ENCODE measurements at places on chromosomes 13 and 19. TPM values are rescaled to one million over a fixed set of nuclear protein-coding genes. Genes with fewer than 3 reads are reported as not detected.

DNA sequence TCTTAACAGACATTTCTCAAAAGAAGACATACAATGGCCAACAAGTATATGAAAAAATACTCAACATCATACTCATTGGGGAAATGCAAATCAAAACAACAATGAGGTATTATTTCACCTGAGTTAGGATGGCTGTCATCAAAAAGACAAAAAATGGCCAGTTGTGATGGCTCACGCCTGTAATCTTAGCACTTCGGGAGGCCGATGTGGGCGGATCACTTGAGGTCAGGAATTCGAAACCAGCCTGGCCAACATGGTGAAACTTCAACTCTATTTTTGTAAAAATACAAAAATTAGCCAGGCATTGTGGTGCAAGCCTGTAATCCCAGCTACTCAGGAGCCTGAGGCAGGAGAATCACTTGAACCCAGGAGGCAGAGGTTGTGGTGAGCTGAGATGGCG is 22.0 kb downstream of the CEACAM16 start:
- DNase-seq, result no peak

The ADGRE3 gene
- total RNA-seq, result 0.17 TPM

- peak; percentile 26 for DNase-seq
Measured at GRCh38 chr19:54418030-54418929, 3.0 kb downstream of the TTYH1 start.

GRCh38 chr13:24265453-24265852 is 43.9 kb upstream of the C1QTNF9 start:
- DNase-seq, result no peak

- no peak for DNase-seq
Measured at GRCh38 chr13:89900104-89900765, 1447.3 kb upstream of the MIR17HG start.

- no peak for DNase-seq
Measured at GRCh38 chr19:33434886-33435705, 61.6 kb downstream of the CEBPG start.

GRCh38 chr13:42547612-42548011 is 26.3 kb upstream of the TNFSF11 start:
- no peak for DNase-seq

The UBE2L5 gene
- 0.57 TPM for total RNA-seq

The SLC17A7 gene
- total RNA-seq, result 0.29 TPM

DNA sequence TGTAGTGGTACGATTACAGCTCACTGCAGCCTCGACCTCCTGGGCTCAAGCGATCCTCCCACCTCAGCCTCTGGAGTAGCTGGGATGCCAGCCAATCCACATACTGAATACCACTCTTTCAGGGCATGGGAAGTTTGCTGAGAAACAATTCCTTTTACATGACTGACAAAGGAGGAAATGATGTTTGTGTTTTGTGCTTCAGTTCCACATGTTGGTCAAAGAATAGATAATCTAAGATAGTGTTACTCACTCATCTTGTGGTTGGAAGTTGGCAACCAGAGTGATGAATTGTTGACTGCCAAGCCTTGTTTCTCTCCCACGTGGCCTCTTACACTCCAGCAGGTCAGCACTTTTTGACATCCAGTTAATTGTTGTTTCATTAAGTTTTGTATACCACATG is 7.6 kb downstream of the MBD3L2B start:
- no peak for DNase-seq

The PNMA8B gene
- 0.32 TPM for total RNA-seq

The PAF1 gene
- total RNA-seq, result 59.9 TPM

DNA sequence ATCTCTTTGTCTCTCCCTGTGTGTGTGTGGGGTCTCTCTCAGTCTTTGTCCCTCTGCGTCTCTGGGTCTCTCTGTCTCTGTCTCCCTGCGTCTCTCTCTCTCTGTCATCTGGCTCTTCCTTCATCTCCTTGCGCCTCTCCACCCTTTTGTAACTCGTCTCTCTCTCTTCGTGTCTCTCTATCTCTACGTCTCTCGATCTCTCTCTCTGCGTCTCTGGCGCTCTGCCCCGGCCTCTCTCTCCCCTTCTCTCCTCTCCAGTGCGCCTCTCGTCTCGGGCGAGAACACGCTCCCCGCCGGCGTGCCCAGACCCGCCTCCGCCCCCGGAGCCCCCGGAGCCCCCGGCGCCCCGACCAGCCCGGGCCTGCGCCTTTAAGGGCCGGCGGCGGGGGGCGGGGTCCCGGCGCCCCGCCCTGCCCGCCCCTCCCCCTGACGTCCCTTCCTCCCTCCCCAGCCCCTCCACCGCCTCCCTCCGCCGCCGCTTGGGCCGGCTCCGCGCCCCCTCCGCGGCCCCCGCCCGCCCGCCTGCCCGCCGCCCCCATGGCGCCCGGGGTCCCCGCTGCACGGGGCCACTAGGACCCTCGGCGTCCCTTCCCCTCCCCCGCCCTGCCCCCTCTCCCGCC is at the start of gene MARK4:
TSS of gene MARK4 (plus strand) at position 440 of the 620 bp plus-strand sequence. CDS start 318 bp downstream, outside the sequence.
- DNase-seq, result peak; percentile 74

- no peak for DNase-seq
Measured at GRCh38 chr13:33076001-33076992, 60.1 kb downstream of the KL start.

DNA sequence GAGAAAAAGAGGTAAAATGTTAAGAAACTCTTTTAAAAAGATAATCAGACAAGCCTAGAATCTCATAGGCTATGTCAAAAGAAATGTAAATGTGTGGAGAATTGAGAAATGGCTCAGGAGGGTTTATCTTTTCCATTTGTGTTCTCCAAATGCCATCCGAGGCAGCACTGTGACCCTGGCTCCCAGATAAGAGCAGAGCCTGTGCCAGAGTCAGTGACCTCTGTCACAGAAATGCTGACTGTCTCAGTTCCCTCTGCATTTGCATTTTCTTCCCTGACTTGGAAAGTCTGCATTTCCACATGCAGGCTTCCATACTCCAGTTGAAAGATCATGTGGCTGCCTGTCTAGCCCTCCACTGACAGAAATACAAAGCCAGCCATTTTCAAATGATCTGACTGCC is 42.0 kb downstream of the SERTM1 start:
- no peak for DNase-seq

DNA sequence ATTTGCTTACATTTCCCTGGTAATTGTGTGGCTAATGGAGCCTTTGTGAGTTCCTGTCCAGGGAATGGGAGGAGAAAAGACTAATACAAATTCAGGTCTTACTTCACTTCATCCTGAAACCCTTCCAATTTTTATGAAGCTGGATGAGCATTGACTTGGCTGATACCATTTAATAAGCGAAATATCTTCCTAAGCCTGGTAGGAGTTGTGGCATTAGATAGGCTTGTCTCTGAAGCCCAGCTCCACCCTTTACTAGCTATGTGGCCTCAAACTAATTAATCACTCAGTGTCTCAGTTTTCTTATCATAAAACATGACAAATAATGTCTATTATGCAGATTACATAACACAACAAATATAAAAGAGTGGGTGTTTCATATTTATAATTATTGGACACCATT is 106.3 kb downstream of the FGF9 start:
- no peak for DNase-seq

DNA sequence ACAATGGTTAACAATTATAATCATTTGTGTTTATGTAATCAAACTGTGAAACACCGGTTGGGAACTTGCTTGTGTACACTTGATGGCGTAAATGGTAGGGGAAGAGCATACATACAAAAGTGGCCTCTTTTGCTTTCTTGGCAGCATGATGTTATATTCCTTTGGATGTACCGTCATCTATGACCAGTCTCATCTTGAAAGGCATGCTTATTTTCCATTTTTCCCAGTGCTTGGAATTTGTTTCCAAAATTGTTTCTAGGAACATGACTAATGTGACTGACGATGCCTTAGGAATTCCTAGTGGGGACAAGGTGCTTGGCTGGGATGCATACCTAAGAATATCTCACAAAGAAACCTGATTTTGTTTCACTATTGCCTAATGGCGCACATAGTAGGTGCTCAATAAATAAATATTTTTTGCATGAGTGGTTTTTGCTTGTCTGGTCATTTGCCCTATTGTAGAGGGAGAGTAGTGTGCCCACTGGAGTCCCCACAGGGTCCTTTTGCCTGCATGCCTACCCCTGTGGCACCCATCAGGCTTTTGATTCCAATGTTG is 45.5 kb downstream of the SAE1 start:
- DNase-seq, result no peak

DNA sequence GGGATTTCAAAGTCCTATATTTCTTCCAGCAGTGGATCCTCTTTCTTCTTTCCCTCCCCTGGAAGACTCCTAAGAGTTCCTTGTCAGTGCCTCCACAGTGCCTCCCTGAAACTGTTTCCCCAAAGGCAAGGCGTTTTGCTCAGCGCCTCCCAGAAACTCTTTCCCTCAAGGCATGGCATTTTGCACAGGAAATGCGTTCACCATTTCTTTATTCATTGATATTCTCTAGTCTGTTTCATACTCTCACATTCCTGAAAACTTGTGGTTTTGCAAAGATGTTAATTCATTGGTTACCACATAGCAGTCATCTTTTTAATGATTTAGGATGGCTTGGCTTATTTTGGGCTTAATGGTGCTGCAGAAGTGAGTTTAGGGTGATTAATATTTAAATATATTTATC is 177.3 kb upstream of the SLC10A2 start:
- no peak for DNase-seq

The CGB1 gene
- total RNA-seq, result not detected

DNA sequence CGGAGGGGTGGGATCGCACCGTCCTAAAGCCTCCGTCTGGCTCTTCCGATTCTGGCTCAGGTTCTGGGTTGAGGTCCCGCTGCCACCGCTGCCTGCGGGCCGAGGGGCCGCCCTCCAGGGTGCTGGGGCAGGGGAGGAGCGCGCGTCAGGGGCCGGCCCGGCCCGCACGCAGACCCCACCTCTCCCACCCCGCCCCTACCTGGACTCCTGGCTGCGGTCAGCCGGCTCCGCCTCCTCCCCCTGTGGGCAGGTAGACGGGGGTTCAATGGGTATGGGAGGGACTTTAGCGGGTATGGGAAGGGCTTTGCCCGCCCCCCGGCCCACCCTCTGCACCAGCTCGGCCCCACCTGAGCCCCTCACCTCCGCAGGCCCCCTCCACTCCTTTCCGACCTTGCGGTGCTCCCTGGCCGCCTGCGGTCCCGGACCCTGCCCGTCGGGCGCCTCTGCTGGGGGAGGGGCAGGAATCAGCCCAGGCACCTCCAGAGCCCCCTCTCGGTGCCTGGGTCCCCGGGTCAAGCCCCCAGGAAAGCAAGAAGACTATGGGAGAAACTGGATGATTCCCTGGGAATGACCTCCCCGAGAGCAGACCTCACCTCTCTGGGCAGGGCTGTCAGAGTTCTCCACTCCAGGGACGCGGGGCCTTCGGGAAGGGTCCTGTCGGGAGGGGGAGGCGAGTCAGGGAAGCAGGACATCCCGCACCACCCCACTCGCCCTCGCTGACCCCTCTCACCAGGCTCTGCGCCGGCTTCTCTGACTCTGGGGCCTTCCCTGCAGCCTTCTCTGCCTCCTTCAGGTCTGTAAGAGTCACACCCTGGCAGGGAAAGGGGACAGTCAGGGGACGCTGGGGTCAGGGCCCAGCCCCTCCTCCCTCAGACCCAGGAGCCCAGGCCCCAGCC is 17.0 kb downstream of the EPS8L1 start:
- no peak for DNase-seq

The KLK15 gene
- total RNA-seq, result not detected

GRCh38 chr13:34469196-34469986 is 472.7 kb upstream of the NBEA start:
- DNase-seq, result no peak

The TMIGD2 gene
- not detected for total RNA-seq

DNA sequence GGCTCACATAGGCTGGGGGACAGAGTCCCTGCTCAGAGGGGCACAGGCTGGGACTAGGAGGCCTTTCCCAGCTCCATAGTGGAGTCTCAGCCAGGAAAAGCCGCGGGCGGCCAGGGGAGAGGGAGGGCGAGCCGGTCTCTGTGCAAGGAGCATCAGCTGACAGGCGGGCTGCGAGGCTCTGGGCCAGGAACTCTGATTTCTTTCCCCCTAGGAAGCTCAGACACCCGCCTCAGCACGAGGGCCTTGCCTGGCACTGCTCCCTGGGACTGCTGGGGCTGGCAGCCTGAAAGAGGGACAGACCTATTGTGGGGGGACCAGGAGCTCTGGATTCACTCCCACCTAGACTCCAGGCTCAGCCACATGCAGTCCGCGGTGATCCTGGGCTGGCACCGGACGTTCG is 2.2 kb upstream of the PLK5 start:
- DNase-seq, result no peak

The MYPOP gene
- 10.7 TPM for total RNA-seq

DNA sequence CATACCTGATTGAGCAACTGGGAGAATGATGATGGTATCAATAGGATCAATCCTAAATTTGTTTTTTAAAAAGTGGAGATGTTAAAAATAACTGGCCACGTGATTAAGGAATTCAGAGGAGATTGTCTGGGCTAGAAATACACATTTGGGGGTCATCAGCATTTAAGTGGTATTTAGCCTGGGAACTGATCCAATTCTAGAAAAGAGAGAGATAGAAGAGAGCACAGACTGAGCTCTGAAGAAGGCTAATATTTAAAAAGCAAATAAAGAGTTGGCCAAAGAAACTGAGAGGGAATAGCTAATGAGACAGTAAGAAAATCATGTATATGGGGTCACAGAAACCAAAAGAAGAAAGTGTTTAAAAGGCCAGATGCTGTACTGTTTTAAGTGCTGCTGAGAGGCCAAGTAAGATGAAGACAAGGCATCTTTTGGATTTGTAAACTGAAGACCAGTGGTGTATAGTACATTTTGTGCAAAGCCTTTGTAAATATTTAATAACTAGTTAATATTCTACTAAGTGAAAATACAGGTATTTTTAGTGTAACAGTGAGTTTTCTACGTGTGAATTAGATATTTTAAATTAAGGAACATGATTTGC is 40.2 kb downstream of the UBL3 start:
- no peak for DNase-seq

DNA sequence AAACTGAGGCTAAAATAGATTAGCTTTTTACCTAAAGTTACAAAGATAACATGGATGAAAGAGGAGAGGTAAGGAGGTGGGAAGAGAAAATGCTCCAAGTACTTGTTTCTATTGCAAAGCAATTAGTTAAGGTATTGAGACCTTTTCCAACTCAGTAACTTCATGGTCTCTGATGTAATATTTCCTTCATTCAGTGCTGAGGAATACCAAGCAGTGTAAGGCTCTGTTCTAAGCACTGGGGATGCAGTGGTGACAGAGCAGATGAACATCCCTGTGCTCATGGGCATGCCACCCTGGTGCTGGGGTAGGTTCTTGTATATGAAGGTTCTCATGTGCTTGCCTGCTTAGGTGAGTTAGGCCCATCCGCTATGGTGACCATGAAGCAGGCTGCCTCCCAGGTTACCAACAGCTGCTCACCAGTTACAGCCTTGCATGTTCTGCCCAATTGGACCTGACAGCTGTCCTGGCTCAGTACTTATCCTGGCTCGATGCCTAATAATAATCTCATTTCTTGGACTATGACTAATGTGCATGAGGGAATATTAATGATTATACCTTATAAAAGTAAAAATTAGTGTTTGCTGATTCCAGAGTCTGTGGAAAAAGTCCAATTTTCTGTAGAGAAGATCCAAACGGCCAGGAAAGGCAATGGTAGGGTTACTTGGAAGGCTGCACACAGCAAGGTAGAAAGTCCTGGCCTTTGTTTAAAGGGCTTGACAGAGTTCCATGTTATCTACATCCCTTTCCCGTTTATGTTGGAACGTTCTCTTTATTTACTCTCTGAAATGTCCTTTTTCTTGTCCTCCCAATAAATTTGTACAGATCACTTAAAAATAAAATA is 48.3 kb downstream of the LATS2 start:
- no peak for DNase-seq

GRCh38 chr13:113941571-113942191 is 32.2 kb downstream of the C13orf46 start:
- DNase-seq, result no peak

Measured in B cell (primary cell).